GM12878 (cell line): ENCODE measurements at places on chromosomes 3 and 15. TPM values are rescaled to one million over a fixed set of nuclear protein-coding genes. Genes with fewer than 3 reads are reported as not detected.

The ALDH1A2 gene
- not detected in 2 replicates for polyA plus RNA-seq

The ERICH6 gene
- 0.39 TPM in 1 of 2 replicates, not detected in the other for polyA plus RNA-seq

- no peak overlapping the region for H3K27ac ChIP-seq
- no peak overlapping the region for H3K4me3 ChIP-seq
- H3K4me1 ChIP-seq: no peaks in the 10 kb centered on the region
- H3K27me3 ChIP-seq: no peaks in the 10 kb centered on the region
- DNase-seq: no peak
These were observed 178.4 kb upstream of the STT3B start for GRCh38 chr3:31354373-31354772.

DNA sequence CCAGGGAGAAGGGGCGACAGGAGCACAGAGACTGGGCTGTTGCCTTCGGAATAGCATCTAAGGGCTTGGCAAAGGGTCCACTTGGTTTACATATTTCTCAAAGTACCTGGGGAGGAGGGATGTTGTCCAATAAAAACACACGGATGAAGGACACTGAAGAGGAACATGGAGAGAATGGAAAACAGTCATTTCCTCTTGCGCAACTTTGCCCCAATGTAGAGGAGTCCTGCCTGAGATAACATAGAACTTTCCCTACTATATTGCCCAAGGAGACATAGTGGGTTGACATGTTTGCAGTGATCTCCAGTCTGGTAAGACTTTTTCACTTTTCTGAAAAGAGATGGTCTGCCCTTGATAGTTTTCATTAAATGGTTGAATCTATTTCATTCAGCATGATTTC is 468.8 kb upstream of the SUCLG2 start:
- H3K4me1 ChIP-seq: no peaks in the 10 kb centered on the region
- no peak overlapping the region for H3K4me3 ChIP-seq
- no peak for DNase-seq
- H3K27ac ChIP-seq: no peak overlapping the region

- H3K27me3 ChIP-seq: no peaks in the 10 kb centered on the region; the same call in 1 of the 2 replicates
- H3K27ac ChIP-seq: no peak overlapping the region
- no peak for DNase-seq
- no peaks in the 10 kb centered on the region for H3K4me1 ChIP-seq
- no peaks in the 10 kb centered on the region for H3K36me3 ChIP-seq
These were observed 75.3 kb downstream of the ST8SIA2 start for GRCh38 chr15:92468991-92469390.

- H3K36me3 ChIP-seq: no peaks in the 10 kb centered on the region
- peaks cover 12% of the 10 kb centered on the region; the same call in 1 of the 2 replicates for H3K4me1 ChIP-seq
- peak overlapping the region; percentile 51 for H3K27ac ChIP-seq
- no peaks in the 10 kb centered on the region for H3K27me3 ChIP-seq
- peak overlapping the region; percentile 69 for H3K4me3 ChIP-seq
These were observed 836 bp upstream of the AKAP13 start for GRCh38 chr15:85379403-85380131.

- peak overlapping the region; percentile 99 for H3K27ac ChIP-seq
- no peak for DNase-seq
- H3K36me3 ChIP-seq: no peaks in the 10 kb centered on the region
- H3K27me3 ChIP-seq: no peaks in the 10 kb centered on the region
These were observed 53.8 kb downstream of the IQSEC1 start for GRCh38 chr3:13019243-13020095.

- H3K4me1 ChIP-seq: no peaks in the 10 kb centered on the region
- no peak overlapping the region for H3K27ac ChIP-seq
- no peaks in the 10 kb centered on the region for H3K36me3 ChIP-seq
- no peaks in the 10 kb centered on the region for H3K27me3 ChIP-seq
- H3K4me3 ChIP-seq: no peak overlapping the region
- no peak for DNase-seq
These were observed 433.5 kb upstream of the PPP2R3A start for GRCh38 chr3:135532021-135532420.

DNA sequence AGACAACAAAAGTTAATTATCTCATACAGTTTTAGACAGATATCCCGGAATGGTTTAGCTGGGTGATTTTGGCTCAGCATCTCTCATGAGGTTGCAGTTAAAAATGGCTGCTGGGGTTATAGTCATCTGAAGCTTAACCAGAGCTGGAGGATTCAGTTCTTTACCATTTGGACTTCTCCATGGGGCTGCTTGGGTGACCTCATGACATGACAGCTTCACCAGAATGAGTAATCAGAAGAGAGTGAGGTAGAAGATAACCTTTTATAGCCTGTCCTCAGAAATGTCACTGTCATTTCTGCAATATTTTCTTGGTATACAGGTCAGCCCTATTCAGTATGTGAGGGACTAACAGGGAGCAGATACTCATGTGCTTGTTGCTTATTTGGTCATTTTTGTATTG is 30.9 kb downstream of the TFG start:
- H3K27ac ChIP-seq: no peak overlapping the region
- H3K4me1 ChIP-seq: no peaks in the 10 kb centered on the region

DNA sequence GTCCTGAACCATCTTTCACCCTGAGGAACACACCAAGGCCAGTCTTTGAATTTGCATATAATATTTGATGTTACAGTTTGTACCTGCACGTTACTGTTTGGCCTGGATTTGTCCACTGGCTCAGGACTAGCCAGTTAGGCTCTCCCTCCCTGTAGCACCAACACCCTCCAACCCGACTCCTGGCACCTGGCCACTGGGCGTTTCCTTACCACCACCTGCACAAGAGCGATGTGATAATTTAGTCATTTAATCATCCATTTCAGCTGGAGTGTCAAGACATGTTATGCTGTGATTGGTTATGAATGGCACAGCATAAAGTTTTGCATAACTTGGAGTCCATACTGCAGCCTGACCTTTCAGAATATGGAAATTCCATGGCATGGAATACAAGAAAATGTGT is 242.4 kb downstream of the KCNMB2 start:
- no peaks in the 10 kb centered on the region for H3K27me3 ChIP-seq
- no peak overlapping the region for H3K4me3 ChIP-seq
- no peaks in the 10 kb centered on the region for H3K4me1 ChIP-seq
- no peaks in the 10 kb centered on the region for H3K36me3 ChIP-seq
- H3K27ac ChIP-seq: no peak overlapping the region

DNA sequence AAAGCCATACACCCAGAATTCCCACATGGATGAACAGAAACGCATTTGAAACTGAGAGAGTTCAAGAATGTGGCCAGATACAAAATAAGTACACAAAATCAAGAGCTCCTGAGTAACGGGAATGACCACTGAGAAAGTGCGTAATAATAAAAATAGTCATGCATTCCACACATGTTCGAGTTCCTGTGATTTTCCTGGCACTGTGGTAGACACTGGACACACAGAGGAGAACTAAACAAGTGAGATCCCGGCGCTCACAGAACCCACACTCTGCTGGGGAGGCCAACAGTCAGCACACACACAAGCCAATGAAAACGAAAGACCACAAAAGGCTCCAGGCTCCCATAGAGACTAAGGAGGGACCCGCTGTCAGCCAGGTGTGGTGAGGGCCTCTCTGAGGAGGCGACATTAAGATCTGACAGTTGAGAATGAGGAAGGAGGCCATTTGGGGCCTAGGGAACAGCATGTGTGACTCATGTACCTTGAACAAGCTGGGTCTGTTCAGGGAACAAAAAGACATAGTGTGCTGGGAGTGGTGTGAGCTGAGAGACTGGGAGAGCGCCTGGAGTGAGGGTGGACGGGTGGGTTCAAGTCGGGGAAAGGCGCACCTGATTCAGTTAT is 5.1 kb downstream of the FAM107A start:
- H3K4me3 ChIP-seq: no peak overlapping the region
- DNase-seq: no peak
- H3K36me3 ChIP-seq: no peaks in the 10 kb centered on the region

DNA sequence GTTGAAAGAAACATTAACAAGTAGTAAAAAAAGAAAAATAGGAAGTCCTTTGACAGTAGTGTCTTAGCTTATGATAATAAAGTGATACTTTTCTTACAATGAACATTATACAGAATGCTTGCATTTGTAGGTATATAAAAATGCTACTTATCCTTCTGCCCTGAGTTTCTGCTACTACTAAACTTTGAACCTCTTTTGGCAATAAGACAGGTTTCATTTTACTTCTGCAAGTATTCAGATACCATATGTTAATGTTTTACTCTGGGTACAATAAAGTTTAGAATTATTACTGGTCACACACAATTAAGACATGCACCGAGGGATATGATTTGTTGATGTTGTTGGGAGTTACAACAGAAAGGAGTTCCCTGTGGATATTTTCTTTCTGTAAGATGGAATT is 57.9 kb downstream of the NEO1 start:
- no peaks in the 10 kb centered on the region for H3K4me1 ChIP-seq
- H3K27me3 ChIP-seq: no peaks in the 10 kb centered on the region
- DNase-seq: no peak
- H3K27ac ChIP-seq: no peak overlapping the region
- H3K36me3 ChIP-seq: no peaks in the 10 kb centered on the region
- H3K4me3 ChIP-seq: no peak overlapping the region

GRCh38 chr3:119825820-119826219 is 43.9 kb downstream of the NR1I2 start:
- H3K27ac ChIP-seq: no peak overlapping the region
- H3K36me3 ChIP-seq: peaks cover 11% of the 10 kb centered on the region
- no peak overlapping the region for H3K4me3 ChIP-seq
- no peaks in the 10 kb centered on the region for H3K27me3 ChIP-seq
- H3K4me1 ChIP-seq: no peaks in the 10 kb centered on the region

GRCh38 chr3:65671004-65671403 is 367.7 kb downstream of the MAGI1 start:
- H3K27ac ChIP-seq: no peak overlapping the region
- H3K36me3 ChIP-seq: no peaks in the 10 kb centered on the region
- no peak for DNase-seq
- no peaks in the 10 kb centered on the region for H3K4me1 ChIP-seq
- no peak overlapping the region for H3K4me3 ChIP-seq
- no peaks in the 10 kb centered on the region for H3K27me3 ChIP-seq

- H3K27me3 ChIP-seq: peaks cover 4% of the 10 kb centered on the region; the same call in 1 of the 2 replicates
- no peaks in the 10 kb centered on the region for H3K36me3 ChIP-seq
- DNase-seq: no peak
- H3K4me1 ChIP-seq: no peaks in the 10 kb centered on the region
- H3K27ac ChIP-seq: no peak overlapping the region
These were observed 271.9 kb downstream of the FOXP1 start for GRCh38 chr3:71311661-71312046.

GRCh38 chr15:70882361-70882760 is 9.9 kb downstream of the THAP10 start:
- H3K27ac ChIP-seq: no peak overlapping the region
- no peak for DNase-seq
- H3K4me1 ChIP-seq: no peaks in the 10 kb centered on the region
- H3K4me3 ChIP-seq: no peak overlapping the region

DNA sequence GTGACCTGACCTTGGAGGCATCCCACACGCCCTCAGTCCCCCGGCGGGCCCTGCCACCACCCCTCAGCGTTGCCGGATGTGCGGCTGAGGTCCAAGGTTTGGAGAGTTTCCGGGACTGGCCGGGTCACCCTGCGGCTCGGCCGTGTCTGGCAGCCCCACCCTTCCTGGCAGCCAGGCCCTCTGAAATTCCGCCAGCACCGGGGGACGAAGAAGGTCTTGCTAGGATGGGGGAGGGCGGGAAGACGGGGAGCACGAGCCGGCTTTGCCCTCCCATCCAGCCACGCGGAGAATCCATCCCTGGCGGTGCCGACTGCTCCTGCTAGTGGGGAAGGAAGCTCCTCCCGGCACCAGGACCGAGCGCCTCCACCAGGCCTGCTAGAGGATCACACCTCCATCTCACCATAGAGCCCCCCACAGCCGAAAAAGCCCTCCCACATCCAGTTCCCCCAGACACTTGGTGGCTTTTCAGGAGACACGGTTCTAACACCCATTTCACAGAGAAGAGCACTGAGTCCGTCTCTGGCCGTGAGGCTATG is 81.5 kb downstream of the CPN2 start:
- no peak overlapping the region for H3K27ac ChIP-seq
- no peaks in the 10 kb centered on the region for H3K36me3 ChIP-seq
- no peaks in the 10 kb centered on the region for H3K4me1 ChIP-seq
- H3K27me3 ChIP-seq: no peaks in the 10 kb centered on the region; the same call in 1 of the 2 replicates

DNA sequence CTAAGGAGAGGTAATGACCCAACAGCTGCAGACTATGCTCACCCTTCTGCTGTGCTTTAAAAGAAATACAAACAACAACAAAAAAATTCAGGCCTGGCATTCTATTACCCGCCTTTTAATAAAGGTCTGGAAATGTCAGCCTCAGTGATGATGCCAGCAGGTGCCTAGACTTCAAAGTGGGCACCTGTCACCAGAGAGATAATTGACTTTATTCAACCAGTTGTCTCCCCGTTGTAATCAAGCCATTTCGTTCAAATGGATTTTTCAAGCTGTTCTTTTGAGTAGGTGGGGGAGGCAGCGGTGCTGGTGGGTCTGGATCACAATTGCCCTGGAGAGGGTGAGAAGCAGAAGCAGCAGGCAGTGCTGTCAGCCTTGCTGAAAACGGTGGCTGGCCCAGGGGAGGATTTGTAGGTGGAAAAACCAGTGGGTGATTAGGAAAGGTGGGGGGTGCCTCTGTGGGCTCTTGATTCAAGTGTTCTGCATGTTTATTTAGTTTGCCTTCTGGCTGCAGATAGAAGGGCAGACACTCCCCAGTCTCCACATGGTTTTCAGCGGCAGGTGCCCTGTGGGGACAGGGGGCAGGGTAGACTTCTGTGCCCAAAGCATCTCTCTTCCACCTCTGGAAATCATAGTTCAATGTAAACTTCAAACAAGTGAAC is 300.2 kb upstream of the SLCO3A1 start:
- no peak for DNase-seq
- no peaks in the 10 kb centered on the region for H3K27me3 ChIP-seq
- no peak overlapping the region for H3K4me3 ChIP-seq
- no peak overlapping the region for H3K27ac ChIP-seq

DNA sequence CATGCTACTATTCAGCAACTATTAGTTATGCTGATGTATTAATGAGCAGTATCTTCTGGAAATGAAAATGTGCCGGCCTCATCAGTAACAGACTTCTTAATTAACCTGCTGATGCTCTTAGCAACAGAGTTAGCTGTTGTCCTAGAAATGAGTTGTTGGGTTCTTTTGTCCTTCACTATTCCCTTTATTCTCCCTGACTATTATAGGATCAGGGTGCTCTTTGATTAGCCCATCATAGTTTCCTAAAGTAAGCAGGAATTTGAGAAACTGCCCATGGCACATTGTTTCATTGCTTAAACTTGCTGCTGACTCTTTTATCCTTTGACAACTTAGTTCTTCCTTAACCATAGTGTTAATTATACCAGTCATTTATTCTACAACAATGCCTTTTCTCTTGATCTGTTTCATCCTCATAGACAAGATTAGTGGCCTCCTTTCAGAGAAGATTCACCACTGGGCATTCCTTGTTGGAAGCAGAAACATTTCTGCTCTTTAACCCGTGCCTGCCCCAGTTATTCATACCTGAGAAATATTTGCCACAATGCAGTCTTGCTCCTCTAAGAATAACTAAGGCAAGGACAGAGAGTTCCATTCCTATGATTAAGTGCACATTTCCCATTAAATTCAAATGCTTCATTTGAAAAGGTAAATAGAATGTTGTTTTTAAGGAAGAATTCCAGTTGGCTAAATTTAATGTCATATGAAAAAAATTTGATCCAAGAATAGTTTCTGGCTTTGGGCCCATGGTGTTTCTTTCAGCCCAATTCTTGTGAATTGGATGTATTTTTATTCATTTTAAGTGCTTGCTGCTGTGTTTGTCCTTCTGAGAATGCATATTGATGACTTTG is 573.3 kb upstream of the TBL1XR1 start:
- H3K36me3 ChIP-seq: no peaks in the 10 kb centered on the region
- no peaks in the 10 kb centered on the region for H3K27me3 ChIP-seq
- no peak overlapping the region for H3K4me3 ChIP-seq
- no peak overlapping the region for H3K27ac ChIP-seq
- no peak for DNase-seq
